ENCODE measurements at places on chromosomes 6 and 20.

DNA sequence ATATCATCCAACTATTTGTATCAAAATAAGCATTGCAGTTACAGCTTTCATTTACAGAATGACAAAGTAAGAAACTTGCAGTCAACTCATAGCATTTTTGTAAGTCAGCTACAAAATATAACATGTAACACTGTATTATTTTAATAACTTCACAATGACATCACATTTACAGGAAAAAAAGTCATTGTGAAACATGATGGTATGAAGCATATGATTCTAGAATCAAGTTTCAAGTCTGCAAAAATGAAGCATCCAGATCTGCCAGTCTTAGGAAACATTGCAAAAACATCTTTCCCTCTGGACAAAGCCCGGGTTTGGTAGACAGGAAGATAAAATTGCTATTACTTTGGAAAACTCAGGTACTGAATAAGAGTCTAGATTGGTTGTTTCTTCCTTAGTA lies 263.9 kb upstream of the NT5E start:
- no peak for DNase-seq

DNA sequence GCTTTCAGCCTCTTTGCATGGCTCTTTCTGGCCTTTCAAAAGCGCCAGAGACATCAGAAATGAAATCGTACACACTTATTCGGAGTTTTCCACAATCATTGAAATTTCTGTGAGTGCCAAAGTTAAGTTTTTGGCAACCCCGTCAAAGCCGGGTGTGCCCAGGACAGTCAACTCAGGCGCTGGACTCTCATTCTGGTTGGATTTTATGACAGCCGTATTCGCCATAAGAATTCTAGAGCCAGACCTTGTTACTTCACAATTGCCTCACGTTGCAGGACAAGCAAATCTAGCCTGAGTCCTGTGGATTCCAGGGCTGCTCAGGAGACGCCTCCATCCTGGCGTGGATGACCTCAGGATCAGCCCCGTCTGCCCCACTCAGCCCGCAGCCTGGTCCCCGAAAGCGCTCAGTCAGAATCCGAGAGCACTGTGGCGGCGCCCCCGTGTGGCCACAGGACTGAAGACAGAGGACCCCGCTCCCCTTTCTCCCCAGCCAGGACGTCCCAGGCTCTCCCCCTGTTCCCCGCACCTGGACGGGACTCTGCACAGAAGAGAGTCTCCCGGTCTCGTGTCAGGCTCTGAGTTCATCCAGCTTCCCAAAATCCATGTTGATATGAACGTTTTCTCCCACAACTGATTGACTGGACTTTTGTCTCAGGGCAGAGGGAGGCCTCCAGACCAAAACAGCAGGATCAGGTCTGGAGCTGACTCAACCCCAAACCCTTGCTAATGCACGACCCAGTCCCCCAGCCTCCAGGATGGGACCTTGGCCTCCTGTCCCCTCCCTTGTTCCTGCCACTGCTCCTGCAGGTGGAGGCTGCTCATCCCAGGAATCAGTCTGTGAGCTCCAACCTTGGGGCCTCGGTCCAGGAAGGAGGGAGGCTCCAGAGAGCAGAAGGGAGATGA lies 38.2 kb downstream of the MICA start:
- peak; percentile 84 for DNase-seq

DNA sequence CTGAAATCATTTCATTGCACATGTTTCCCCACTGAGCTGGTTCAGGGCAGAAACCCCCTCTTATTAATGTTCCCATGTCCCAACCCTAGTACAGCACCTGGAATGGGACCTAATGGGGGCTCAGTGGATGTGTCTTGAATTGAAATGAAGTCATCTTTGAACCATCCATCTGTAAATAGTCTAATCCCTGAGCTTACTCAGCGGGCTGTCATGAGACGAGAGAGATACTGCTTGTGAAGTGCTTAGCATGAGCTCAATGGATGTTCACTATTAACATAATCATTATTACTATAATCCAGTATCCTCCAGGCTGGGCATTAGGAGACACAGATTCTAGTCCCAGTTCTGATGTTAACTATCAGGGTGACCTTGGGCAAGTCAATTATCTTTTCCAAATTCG lies 106.6 kb upstream of the LRFN2 start:
- DNase-seq, result no peak

- DNase-seq, result no peak
Observed at GRCh38 chr20:63573647-63574131, 350 bp downstream of the HELZ2 start.

GRCh38 chr6:4613795-4614194 lies 162.4 kb upstream of the CDYL start:
- no peak for DNase-seq

Data from CD4-positive, alpha-beta T cell treated with Interleukin-12 subunit alpha and Interleukin-12 subunit beta, for 1 hour (primary cell).